ENCODE measurements at places on chromosomes 3 and 15.

DNA sequence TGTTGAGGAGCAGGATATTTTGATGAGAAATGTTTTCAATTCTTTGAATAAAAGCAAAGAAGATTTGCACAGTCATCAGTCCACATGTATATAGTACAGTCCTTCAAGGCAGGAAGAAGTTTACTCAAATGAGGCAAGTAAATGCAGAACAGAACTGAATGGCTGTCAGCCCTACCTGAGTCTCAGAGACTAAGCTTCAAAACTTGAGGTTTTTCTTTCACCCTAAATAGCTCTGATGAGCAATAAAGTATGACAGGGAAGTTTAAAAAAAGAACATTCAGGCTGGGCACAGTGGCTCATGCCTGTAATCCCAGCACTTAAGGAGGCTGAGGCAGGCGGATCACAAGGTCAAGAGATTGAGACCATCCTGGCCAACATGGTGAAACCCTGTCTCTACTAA lies 232.5 kb downstream of the SUCLG2 start:
- DNase-seq: no peak

GRCh38 chr15:77396692-77397091 lies 23.2 kb downstream of the PEAK1 start:
- no peak for DNase-seq

DNA sequence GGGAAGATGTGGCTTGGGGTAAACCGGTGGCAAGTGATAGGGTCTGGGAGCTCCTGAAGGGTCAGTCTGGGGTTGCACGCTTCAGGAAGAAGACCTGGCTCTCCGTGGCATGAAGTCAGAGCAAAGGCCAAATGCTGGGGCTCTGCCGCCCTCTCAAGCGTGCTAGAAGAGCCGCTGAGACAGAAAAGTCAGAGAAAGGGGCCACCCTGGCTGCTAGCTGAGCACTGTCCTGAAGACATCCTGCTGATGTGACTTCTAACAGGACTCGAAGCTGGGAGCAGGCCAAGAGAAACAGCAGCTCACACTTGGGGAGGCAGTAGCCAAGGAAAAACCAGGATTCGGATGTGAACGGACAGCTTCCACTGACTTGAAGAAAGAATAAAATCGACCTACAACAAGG lies 270.4 kb downstream of the OCA2 start:
- DNase-seq: no peak

DNA sequence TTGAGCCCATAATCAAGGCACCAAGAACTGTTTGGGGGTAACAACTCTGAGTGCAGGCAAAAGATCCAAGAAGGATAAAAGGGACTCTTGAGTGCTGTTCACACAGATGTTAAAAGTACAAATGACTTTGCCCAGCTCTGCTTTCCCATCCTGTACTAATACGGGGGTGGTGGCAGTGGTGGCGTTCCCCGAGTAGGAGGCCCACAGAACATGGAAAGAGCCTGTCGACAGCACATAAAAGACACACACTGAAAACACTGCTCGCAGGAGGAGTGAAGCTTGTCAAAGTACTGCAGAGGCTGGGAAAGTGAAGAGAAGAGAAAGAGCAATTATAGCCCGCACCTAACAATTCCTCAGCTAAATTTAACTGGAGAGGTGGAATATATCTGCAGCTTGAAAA lies 40.9 kb downstream of the HACD2 start:
- DNase-seq: no peak

GRCh38 chr3:38297537-38297936 lies 15.4 kb downstream of the SLC22A14 start:
- DNase-seq: no peak

DNA sequence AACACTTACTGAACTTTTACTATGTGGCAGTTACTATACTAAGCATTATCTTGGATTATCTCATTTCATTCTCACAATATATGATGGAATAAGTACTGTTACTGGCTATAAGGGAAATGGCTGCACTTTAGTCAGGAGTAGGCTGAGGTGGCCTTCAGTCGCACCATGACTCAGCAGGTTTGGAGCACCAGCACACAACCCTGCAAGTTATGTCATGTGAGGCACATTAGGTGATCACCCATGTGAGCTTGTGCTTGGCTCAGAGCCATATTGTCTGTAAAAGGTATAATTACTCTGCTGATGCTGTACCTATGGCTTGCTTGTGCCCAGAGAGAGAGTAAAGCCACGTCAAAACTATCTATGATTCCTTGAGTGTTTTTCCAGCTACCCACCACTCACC lies 54.1 kb upstream of the TIPARP start:
- no peak for DNase-seq

DNA sequence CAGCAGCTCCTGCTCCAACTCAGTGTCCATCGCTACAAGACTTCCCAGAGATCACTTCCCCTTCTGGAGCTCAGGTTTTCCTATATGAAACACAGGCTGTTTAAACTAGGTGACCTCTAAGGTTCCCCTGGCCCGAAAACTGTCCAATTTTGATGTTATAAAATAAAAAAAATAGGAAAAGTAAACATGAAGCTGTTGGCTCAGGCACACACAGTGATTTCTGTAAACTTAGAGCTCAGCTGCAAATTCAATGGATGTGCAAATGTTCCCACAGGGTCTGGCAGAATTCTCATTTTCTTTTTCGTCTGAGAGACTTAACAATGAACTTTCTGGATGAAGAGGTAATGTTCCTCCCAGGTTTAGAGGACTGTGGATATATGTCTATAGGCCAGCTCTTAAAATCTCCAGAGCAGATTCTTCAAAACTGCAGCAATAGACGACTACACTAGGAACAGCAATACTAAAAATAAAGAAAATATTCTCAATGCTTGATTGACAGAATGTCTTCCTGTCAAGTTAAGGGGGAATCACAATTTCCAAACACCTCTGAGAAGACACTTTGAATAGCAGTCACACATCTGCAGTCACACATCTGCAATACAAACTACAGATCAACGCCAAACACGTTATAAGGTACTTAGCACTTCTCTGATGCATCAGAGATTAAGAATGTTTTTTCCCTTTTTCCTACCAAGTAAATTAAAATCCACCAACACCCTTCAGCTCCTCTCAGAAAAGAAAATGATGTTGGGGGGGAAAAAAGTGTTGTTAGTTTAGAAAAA lies 2.8 kb downstream of the NUP210 start:
- no peak for DNase-seq

Data from hippocampal formation (tissue), 2 donors.